Astrocyte (in vitro differentiated cells and primary cell): ENCODE measurements at places on chromosomes 7 and 10. TPM values are rescaled to one million over a fixed set of nuclear protein-coding genes. Genes with fewer than 3 reads are reported as not detected.

Gene CHST15
- total RNA-seq: 20.6 and 21.2 TPM in 2 replicates

DNA sequence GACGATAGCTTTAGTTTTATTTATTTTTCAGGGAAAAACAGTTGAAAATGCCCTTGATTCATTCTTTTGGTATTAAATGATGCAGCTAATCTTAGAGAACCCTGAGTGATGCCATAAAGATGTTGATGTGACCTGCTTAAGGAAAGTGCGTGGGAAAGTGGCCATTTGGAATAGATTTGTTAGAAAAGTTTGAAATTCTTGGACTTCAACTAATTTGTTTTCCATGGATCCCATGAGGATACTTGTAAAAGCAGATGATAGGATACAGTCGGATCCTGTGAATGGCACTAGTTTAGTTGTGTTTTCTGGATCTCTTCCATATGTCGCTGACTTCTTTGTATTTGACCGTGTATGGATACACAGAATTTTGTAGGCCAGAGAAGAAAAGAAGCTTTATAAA, 69.0 kb downstream of the SEPTIN7 start:
- peak; percentile 32 for DNase-seq

Gene RSPH10B
- total RNA-seq: 0.12 TPM in 1 of 2 replicates, not detected in the other

DNA sequence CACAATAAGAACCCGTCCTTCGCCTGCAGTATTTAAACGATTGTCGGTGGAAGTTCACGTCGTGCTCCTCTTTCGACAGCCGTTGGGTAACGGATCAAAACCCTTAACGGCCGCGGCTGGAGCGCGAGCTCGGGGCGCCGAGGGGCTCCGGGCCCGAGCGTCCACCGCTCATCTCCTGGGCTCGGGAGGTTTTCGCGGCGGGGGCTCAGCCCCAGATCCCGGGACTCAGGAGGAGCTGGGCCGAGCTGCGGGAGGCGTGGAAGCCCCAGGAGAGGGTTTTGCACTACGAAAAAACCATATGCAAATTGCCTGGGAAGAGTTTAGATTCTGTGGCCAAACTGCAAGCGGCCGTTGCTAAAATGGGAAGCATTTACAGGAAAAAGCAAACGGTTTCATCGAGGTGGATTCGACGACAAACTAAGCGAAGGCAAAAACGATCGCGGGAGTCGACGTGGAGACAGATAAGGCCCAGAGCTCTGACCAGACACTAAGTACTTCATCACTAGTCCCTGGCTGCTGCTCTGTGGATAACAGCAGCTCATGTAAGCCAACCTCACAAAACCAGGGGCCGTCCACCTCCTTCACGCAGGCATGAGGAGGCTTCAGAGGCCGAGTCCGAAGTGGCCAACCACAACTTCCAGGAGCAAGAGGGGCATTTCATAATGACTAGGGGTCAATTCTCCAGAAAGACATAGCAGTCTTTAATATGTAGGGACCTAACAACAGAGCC, 129.7 kb downstream of the MARCHF5 start:
- DNase-seq: no peak

GRCh38 chr7:101576998-101577397, 52.1 kb downstream of the MYL10 start:
- no peak for DNase-seq

Gene RNF32
- 1.6 and 2.7 TPM in 2 replicates for total RNA-seq

Gene SPDYE3
- not detected in 2 replicates for total RNA-seq

DNA sequence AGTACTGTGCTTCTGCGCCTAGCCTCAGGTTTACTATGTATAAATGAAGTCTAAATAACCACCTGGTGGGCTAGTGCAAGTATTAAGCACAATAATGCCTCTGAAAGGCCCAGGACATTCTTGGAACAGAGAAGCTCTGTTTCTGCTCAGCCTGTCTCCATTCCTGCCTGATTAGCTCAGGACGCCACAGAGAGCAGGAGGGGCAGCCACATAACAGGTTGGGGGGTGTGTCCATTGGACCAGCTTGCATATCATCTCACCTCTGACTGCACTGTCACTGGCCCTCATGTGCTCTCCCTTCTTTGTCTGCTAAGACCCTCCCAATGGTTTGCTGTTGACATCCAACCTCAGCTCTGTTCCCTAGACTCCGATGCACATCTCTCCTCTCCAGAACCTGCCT, 52.8 kb upstream of the IKZF1 start:
- DNase-seq: no peak

DNA sequence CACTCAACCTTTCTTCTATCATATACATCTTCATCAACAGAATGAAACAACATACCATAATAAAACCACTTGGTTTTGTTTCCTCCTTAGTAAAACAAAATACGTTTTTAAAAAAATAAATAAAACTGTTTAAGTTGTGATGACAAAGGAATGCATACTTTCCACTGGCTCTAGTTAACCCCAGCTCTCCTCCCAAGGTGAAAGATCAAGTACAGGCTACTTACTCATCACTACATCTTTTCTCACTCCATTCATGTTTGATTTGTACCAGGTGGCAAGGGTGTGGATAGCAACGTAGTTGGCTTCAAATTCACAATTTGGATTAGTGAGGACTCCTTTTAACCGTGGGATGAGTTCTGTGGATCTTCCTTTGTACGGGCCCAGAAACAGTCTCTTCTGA, 14.7 kb downstream of the OGA start:
- no peak for DNase-seq

GRCh38 chr10:116209781-116210180, 63.2 kb downstream of the GFRA1 start:
- no peak for DNase-seq

GRCh38 chr7:29234438-29234837, 39.9 kb downstream of the CHN2 start:
- no peak for DNase-seq

Gene CHAT
- 0.12 and 1.00 TPM in 2 replicates for total RNA-seq

DNA sequence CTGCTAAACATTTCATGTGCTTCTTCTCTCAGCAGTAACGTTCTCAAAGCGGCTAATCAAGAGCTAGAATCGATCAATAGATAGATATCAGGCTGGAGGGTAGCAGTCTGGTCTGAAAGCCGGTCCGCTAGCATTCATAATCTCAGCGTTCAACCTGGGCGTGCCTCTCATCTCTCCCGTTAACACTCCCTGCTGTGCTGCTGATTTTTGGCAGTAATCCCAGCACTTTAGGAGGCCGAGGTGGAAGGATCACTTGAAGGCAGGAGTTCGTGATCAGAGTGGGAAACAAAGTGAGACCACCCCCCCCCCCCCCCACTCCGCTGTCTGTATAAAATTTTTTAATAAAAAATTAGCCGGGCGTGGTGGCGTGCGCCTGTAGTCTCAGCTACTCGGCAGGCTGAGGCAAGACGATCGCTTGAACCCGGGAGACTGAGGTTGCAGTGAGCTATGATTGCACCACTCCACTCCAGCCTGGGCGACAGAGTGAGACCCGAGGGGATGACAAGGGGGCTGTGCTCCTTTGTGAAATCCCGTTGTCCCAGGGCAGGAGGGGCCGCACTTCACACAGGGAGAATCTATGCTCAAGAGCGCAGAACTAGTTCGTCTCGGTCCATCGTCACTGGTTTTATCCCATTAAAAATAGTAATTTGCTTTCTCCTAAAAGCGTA, 624 bp upstream of the CEP55 start:
- DNase-seq: no peak

DNA sequence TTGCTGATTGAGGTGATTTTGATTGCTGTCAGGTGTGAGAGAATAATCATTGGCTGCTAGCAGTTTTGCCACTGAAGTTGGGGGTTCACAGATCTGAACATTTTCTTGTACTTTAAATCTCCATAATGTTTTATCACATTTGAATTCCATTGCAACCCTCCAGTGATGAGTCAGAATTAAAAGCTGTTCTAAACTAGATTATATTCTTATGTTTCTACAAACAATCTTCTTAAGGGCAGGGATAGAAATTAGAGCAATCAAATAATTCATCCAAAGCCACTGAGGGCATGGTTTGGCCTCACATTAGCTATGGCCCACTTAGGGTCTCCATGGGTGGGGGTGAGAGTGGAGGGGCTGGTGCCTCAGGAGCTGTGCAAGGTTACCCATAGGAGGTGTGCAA, 53.0 kb upstream of the RPA3 start:
- DNase-seq: no peak

- DNase-seq: no peak
Observed at GRCh38 chr7:5441840-5442503, 18.3 kb upstream of the TNRC18 start.

DNA sequence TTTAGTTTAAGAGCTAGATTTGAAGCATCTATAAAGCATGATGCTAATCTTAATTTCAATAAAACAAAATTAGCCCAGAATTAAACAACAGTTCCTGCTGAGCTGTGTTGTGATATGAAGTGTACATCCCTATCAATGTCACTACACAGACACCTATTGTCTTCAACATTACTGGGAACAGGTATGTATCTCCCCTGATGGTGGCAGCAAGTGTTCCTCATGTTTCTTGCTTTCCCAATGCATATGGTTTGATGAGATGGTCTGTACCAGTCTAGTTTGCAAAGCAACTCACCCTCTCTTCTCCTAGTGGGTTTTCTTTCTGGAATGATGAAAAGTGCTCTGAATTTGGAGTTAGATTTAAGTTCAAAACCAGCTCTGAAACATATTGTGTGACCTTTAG, 38.1 kb downstream of the TSPAN12 start:
- DNase-seq: no peak

Gene ASZ1
- not detected in 2 replicates for total RNA-seq

Gene C10orf105
- total RNA-seq: not detected in 2 replicates

DNA sequence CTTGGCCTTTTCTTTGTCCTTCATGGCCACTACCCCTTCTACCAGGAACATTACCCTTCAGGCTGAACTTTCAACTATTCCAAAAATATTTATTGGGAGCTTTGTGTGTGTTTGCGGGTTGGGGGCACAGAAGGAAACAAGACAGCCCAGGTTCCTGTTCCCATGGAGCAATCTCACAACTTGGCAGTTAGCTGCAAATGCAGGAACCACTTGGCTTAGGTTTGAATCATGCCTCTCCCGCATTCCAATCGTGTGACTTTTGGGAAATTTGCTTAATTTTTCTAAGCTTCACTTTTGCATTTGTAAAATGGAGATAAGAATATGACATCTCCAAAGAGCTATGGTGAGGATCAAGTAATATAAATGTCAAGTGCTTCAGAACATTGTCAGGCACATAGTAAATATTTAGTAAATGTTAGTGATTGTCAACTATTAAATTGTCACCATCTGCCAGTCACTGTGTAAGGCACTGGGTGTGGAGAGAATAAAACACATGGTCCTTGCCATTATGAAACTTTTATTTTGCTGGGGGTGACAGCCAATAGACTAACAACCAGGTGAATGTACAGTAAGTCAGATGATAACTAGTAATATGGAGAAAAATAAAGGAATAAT, 277.1 kb downstream of the SNX13 start:
- peak; percentile 92 for DNase-seq

DNA sequence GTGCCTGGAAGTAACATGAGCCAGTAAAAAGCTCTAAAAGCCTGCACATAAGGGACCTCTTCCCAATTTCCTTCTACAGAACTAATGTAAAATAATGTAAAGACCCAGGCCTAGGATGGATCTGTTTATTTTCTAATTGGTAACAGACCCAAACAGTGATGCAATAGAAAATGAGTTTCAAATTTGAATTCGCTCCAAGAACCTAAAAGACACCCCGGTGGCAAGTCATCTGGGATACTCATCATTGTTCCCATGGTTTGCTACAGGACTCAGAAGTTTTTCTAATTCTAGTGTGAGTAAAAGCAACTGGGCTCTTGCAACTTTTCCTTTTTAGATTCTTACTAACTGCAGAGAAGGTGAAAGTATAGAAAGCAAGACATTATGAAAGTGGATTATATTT, 271.3 kb upstream of the CACNA2D1 start:
- DNase-seq: no peak

DNA sequence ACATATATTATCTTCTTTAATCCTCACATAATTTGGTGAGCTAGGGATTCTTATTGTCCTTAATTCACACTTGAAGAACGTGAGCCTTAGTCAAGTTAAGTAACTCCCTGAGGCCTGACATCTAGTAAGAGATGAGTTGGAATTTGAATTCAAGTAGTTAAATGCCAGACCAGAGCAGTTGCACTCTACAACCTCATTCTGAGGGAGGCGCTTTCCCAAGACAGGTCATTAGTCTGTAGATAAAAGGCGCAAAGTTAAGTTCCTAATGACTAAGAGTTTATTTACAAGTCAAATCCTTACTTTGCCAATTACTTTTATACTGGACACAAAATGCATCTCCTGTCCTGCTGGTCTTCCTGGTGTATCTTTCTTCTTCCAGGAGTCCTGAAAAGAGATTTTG, 3.6 kb upstream of the EXOC6 start:
- no peak for DNase-seq

- DNase-seq: no peak
Observed at GRCh38 chr7:2602406-2603043, 29.3 kb upstream of the TTYH3 start.

DNA sequence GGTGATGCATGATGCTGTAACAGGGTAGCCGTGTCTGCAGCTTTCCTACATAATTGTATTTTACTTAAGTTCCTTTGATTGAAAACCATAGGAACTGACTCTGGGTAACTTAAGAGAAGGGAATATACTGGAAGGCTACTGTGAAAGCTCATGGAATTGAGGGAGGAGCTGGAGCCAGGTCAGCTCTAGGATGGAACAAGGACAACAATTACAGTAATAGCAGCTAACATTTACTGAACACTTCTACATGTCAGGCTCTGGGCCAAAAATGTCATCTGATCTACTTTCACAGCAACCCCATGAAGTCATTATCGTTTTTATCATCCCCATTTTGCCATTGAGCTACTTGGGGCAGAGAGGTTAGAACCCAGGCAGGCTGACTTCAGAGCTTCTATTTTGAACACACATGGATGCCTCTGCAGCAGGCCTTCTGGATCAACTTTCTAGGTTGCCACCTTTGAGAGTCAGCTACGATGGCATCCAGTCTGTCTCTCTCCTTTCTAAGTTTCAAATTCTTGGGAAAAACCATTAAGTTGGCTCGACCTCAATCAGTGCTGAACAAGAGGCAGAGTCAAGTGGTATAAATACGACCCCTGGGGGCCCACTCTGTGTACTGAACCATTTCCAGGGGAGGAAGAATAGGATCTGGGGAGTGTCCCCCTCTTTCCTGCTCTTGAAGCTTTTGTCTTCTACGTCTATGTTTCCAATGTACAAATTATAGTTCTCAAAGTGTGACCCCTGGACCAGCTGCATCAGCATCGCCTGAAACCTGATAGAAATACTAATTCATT, 272.3 kb upstream of the PLPP4 start:
- DNase-seq: no peak

Gene MYO1G
- total RNA-seq: 0.11 and 0.19 TPM in 2 replicates

- DNase-seq: no peak
Observed at GRCh38 chr10:79482304-79482703, 30.0 kb upstream of the EIF5AL1 start.

Gene EN2
- total RNA-seq: not detected in 2 replicates
